ENCODE measurements at places on chromosomes 7 and 10.

- DNase-seq: no peak
Observed at GRCh38 chr10:427761-428519, 261.5 kb downstream of the DIP2C start.

DNA sequence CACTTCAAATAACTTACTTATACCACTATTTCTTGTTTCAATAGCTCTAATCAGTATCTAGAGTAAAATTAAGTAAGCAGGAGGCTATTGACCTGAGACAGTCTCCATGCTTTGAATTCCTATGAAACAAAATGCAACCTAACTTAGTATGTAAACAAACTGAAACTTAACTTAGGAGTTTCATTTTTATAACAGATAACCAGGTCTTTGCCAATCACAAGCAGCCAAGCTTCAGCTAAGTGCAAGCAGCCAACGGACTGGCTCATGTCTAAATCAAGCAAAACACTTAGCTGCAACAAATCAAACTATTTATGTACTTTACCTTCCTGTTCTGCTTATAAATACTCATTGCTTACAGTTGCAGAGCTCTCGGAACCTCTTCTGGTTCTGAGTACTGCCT, 4.4 kb upstream of the GSTK1 start:
- DNase-seq: no peak

GRCh38 chr7:2032030-2032875, 200.5 kb downstream of the MAD1L1 start:
- no peak for DNase-seq

DNA sequence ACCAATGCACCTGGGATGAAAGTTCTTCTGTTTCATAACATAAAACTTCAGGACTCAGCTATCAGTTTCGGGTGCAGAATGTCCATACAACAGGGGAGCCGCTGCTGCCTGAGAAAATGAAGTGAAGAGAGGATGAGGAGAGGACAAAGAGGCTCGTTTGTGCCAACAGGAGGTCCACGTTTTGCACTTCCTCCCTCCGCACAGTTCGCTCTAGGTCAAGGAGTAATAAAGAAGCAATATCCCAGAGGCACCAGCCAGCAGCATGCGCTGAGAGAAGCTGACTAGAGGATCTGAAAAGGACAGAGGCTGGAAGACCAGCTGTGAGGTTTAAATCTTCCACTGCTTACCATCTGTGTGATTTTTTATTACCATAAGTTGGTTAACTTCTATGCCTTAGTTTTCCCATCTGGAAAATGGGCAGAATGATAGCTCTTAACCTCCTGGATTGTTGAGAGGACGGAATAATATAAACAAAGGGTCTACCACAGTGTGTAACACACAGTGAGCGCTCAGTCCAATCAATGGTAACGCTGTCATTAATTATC, 709 bp downstream of the GPAM start:
- no peak for DNase-seq

- DNase-seq: no peak
Observed at GRCh38 chr7:141519623-141520022, 31.6 kb upstream of the AGK start.

GRCh38 chr7:134826105-134826504, 46.7 kb downstream of the CALD1 start:
- no peak for DNase-seq

GRCh38 chr10:79171504-79171903, 102.7 kb downstream of the ZMIZ1 start:
- no peak for DNase-seq

- DNase-seq: no peak
Observed at GRCh38 chr7:2251841-2252771, 10.1 kb downstream of the NUDT1 start.

Data from activated T-cell treated with anti-CD3 and anti-CD28 coated beads for 48 hours (primary cell).